ENCODE measurements at places on chromosomes 11 and 22. TPM values are rescaled to one million over a fixed set of nuclear protein-coding genes. Genes with fewer than 3 reads are reported as not detected.

GRCh38 chr11:83543706-83544439, 257.7 kb upstream of the CCDC90B start:
- no peak for DNase-seq

GRCh38 chr11:34546511-34547209, 33.1 kb upstream of the ELF5 start:
- DNase-seq: no peak

DNA sequence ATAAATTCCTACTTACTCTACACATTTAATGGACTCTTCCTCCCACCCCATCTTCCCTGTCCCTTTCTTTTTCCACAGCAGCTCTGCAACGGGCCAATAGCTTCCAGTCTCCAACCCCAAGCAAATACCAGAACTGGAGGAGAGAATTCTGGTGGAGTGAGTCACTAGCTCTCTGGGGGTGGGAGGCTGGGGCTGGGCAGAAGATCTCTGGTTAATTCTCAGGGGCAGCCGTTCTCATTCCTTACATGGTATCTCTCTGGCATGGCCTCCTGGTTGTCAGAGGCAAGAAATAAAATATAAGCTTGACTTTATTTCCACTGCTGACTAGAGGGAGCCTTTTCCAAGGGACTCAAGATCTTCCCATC, 90.4 kb upstream of the PARVA start:
- DNase-seq: no peak

DNA sequence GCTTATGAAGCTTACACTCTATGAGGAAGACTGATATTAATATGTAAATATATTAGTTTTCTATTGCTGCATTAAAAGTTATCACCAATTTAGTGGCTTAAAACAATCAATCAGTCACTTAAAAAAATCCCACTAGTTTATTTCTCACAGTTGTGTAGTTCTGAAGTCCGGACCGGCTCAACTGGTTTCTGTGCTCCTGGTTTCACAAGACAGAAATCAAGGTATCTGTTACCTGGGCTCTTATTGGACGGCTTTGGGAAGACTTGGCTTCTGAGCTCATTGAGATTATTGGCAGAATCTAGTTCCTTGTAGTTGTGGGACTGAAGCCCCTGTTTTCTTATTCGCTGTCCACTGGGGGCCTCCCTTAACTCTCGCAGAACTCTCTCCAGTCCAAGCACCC, 343.0 kb downstream of the RAB38 start:
- no peak for DNase-seq

RAPSN gene
- 0.54 TPM for total RNA-seq

- peak; percentile 61 for DNase-seq
Measured at GRCh38 chr11:67119585-67120391, 725 bp downstream of the KDM2A start.

PANX3 gene
- total RNA-seq: not detected

ZNF280A gene
- not detected for total RNA-seq

DNA sequence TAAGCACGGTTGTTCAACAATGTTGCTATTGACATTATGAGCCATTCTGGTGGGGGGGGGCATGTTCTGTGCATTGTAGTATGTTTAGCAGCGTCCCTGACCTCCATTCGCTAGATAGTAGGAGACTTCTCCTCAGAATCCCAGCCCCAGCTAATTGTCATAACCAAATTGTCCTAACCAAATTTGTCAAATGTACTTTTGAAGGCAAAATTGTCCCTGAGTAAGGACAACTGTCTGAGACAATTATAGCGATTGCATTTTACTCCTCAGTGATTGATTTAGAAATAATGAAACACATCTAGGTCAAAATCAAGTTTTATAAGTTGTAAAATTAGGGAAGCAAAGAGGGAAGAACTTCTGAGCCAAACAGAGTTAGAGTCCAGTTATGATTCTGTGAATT, 541.8 kb upstream of the CHORDC1 start:
- no peak for DNase-seq

C22orf31 gene
- not detected for total RNA-seq

DNA sequence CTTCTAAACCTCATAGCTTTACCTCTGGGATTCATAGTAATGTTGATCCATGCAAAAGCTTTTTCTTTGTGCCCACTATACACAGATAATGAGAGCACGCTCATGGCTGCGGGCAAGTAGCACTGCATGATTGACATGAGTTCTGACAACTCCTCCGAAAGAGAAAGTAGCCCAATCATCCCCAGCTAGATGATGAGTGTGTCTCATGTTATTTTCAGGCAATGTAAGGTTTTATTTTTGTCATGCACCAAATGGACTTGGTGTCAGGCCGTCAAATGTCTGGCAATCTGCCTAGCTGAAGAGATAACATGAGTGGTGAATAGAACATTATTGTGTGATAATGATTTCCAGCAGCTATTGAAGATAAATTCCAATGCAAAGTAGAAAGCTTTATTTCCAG, 662.6 kb downstream of the NTM start:
- DNase-seq: no peak

OR8H2 gene
- not detected for total RNA-seq

DNA sequence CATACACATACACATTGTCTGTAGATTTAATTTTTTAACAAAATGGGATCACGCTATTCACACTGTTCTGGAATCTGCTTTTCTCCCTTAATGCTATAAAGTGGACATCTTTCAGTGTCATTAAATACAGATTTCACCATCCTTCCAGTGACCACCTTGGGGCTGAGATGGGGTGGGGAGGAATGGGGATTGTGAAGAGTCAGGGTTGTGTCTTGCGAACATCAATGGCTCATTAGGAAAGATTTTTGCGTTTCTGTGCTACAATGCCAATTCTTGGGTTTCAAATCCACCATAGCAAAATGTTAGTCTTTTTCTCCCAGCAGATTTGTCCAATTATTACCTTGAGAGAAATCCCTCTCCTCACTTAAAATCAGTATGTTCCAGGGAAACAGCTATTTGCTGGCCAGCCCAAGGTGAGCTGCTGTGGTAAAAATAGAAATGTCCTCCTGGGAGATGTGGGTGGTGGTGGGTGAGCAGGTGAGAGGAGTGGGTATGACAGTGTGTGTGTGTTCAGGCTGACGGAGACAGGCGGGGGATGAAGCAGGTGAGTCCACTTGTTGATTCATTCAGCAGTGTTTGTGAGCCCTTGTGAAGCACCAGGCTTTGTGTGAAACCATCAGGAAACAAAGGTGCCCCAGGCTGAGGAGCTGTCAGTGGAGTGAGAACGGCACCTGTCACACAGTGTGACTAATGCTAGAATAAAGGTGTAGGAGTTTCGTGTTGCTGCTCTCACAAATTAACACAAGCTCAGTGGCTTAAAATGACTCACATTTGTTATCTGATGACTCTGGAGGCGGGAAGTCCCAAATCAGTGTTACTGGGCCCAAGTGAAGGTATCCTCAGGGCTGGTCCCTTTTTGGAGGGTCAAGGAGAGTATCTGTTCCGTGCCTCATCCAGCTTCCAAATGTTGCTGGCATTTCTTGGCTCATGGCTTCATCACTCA, 1.7 kb upstream of the CBX6 start:
- no peak for DNase-seq

DNA sequence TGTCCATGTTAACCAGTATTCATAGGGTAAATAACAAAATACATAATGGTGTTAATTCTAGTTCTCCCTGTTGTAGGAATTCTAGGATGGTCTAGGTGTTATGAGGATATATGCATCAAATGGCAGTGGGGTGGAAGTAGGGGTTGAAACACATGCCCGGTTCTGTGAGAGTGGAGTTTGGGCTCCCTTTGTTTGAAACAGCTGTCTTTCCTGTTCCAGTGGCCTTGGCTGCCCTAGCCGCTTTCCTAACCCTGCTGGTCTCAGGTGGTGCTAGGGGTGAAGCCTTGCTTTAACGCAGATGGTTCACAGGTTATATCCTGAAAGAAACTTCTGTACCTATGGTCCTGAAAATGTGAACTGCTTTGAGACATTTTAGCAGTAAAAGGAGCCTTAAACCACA, 38.3 kb downstream of the SERPINH1 start:
- DNase-seq: no peak

GRCh38 chr11:76148941-76149613, 57.2 kb downstream of the WNT11 start:
- DNase-seq: no peak

DNA sequence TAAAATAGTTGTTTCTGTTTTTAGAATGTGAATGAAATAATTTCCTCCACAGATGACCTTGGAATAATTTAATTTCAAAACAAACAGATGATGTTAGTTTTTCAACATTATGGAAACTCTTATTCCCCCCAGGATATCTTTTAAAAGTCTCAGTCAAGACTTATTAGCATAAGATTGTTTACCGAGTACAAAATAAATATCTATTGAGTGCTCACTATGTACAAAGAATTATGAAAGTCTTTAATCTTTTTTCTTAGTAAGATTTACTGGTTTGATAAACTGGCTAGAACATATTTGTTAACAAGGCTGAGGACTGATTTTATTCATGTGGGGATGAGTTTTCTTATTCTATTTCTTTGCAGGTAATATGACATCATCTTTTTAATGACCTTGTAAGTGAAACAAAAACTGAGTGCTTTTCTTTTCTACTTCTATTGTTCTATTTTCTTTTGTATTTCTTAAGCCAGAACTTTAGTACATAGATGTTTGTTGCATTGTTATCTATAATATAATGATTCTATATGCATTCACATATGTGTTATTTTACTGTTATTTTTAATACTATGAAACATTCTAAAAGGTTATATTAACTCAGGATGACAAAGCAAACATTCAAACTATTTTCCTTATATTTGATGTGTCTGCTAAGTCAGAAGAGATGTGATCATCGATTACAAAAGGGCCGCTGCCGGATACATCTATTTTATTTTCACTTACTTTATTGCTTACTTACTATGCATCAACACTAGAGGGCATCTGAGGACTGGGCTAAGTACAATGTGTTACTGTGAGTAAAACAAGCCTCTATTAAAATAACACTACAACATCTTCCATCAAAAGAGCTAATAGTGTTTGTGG, 111.0 kb upstream of the ARHGAP42 start:
- no peak for DNase-seq

DNA sequence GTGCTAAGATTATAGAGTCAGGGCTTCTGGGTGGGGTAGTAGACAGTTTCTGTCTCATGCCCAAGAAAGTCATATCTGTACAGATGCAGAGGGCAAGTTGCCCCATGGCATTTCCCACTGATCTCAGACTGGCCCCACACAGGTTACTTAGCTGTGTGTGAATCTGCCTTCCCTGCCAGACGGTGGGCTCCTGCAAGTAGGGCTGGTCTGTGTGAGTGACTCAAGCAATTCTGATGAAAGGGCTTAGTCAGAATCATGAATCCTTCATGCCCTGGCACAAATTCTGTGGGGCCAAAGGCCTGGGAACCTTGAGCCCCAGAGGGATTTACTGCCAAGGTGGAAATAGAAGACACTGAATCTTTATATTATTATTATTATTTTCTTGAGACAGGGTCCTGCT, 30.4 kb downstream of the USH1C start:
- DNase-seq: no peak

DNA sequence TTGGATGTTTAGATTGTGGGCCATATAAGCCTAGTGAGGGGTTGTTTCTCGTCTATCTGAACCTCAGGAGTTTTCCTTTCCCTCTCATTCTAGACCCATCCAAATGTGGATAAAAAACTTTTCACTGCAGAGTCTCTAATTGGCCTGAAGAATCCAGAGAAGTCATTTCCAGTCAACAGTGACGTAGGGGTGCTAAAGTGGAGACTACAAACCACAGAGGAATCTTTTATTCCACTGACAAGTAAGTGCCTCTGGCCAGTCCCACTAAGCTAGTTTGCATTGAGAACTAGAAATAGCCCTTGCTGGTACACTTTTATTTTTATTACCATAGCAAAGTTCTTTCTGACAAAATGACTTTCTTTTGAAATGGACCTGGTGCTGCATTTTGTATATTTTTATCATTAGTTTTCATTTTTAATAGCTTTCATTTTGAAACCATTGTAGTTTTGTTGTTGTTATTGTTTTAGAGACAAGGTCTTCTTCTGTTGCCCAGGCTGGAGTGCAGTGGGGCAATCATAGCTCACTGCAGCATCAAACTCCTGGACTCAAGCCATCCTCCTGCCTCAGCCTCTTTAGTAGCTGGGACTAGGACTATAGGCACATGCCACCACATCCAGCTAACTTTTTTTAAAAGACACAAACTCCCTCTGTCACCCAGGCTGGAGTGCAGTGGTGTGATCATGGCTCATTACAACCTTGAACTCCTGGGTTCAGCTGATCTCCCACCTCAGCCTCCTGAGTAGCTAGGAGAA, 14.6 kb upstream of the PHLDB1 start:
- DNase-seq: no peak

DNA sequence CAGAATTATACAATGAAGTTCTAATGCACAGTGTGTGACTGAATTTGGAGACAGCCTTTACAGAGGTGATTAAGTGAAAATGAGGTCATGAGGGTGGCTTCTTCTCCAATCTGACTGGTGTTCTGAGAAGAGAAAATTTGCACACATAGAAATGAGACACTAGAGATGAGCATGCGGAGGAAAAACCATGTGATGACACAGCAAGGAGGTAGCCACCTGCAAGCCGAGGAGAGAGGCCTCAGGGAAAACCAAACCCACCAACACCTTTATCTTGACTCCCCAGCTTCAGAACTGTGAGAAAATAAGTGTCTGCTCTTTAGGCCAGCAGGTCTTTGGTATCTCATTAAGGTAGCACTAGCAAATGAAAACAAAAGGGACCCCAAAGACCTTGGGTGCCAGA, 93.2 kb downstream of the GGTLC2 start:
- DNase-seq: no peak

Measured in glutamatergic neuron (in vitro differentiated cells).